ENCODE measurements at places on chromosomes 7 and 10.

DNA sequence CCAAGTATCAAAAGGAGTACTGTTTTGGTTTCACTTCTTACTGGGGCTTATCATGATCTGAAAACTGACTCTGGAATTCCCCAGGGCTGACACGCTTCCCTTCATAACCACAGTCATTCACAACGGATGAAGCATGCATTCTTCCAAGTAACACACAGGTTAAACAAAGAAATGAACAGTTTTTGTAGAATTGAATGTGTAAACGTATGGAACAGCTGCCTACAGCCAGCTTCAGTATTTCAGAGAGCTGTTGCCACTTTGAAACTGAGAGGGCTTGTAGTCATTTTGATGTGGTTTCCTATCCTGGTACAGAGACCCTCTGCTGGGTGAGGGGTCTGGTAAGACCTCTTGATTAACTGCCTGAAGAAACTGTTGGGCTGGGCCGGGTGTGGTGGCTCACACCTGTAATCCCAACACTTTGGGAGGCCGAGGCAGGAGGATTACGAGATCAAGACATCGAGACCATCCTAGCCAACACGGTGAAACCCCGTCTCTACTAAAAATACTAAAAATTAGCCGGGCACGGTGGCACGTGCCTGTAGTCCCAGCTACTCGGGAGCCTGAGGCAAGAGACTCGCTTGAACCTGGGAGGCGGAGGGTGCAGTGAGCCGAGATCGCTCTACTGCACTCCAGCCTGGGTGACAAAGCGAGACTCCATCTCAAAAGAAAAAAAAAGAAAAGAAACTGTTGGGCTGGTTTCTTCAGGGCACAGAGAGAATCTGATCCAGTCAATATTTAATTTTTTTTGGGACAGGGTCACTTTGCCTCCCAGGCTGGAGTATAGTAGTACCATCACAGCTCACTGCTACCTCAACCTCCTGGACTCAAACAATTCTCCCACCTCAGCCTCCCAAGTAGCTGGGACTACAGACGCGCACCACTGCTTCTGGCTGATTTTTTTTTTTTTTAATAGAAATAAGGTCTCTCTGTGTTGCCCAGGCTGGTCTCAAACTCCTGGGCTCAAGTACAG is 4.7 kb downstream of the NFE2L3 start:
- no peaks in the 10 kb centered on the region for H3K36me3 ChIP-seq
- peaks cover 6% of the 10 kb centered on the region for H3K4me1 ChIP-seq
- peak overlapping the region; percentile 47 for H3K27ac ChIP-seq
- no peaks in the 10 kb centered on the region for H3K27me3 ChIP-seq

- no peaks in the 10 kb centered on the region for H3K4me1 ChIP-seq
- no peak overlapping the region for H3K27ac ChIP-seq
Measured at GRCh38 chr7:35026150-35026549, 11.1 kb downstream of the DPY19L1 start.

- H3K4me3 ChIP-seq = no peak overlapping the region
- no peak overlapping the region for H3K27ac ChIP-seq
- H3K27me3 ChIP-seq = no peaks in the 10 kb centered on the region
Measured at GRCh38 chr7:137073571-137074325, 205.3 kb downstream of the CHRM2 start.

DNA sequence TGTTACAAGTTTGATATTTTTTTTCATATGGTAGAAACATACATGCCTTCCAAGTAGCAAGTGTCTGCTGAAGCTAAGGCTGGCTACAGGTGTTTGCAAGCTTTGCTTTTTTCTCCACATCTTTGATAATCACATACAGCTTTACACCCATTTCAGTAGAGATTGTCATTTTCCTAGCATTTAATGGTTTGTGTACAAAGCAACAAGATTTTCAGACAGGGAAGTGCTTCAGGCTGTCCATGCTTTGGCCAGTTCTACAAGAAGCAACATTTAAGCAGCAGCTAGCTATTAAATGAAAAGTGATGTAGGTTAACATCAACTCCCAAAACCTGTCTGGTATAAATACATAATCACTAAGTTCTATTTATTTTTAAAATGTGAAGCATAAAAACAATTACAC is 2.3 kb downstream of the HDAC9 start:
- H3K4me1 ChIP-seq = no peaks in the 10 kb centered on the region
- H3K4me3 ChIP-seq = no peak overlapping the region
- H3K27ac ChIP-seq = no peak overlapping the region
- H3K36me3 ChIP-seq = no peaks in the 10 kb centered on the region

GRCh38 chr10:6486309-6486708 is 93.8 kb downstream of the PRKCQ start:
- H3K4me3 ChIP-seq = no peak overlapping the region
- no peaks in the 10 kb centered on the region for H3K27me3 ChIP-seq
- no peak for DNase-seq
- H3K27ac ChIP-seq = no peak overlapping the region

- H3K27me3 ChIP-seq = no peaks in the 10 kb centered on the region
- H3K27ac ChIP-seq = peak overlapping the region; percentile 60
- no peaks in the 10 kb centered on the region for H3K4me1 ChIP-seq
- peak overlapping the region; percentile 9 for H3K4me3 ChIP-seq
Measured at GRCh38 chr10:58756130-58756719, 243.6 kb downstream of the BICC1 start.

All from esophagus squamous epithelium (tissue), 5 donors.